ENCODE measurements at places on chromosomes 1 and 21. TPM values are rescaled to one million over a fixed set of nuclear protein-coding genes. Genes with fewer than 3 reads are reported as not detected.
A peak's percentile ranks its signal among the peaks of the same experiment; 100 is the strongest.

The KIF26B gene
- total RNA-seq: 1.7 TPM

The OR2G6 gene
- total RNA-seq: 1.00 TPM

The TSSK3 gene
- 6.1 TPM for total RNA-seq

The CD84 gene
- total RNA-seq: 65.5 TPM

The CACNA1S gene
- total RNA-seq: not detected

The TMCC2 gene
- total RNA-seq: 1.4 TPM

The LY9 gene
- total RNA-seq: 63.6 TPM

GRCh38 chr1:93878501-93878888 lies 511 bp downstream of the DNTTIP2 start:
- H3K4me3 ChIP-seq: peak overlapping the region; percentile 96
- H3K4me1 ChIP-seq: peaks cover 49% of the 10 kb centered on the region
- peak overlapping the region; percentile 97 for H3K27ac ChIP-seq
- peaks cover 52% of the 10 kb centered on the region for H3K36me3 ChIP-seq

GRCh38 chr1:207306603-207307002 lies 14.9 kb upstream of the CD55 start:
- no peak overlapping the region for H3K27ac ChIP-seq
- no peak overlapping the region for H3K4me3 ChIP-seq
- no peaks in the 10 kb centered on the region for H3K27me3 ChIP-seq
- H3K36me3 ChIP-seq: no peaks in the 10 kb centered on the region
- peaks cover 34% of the 10 kb centered on the region for H3K4me1 ChIP-seq

DNA sequence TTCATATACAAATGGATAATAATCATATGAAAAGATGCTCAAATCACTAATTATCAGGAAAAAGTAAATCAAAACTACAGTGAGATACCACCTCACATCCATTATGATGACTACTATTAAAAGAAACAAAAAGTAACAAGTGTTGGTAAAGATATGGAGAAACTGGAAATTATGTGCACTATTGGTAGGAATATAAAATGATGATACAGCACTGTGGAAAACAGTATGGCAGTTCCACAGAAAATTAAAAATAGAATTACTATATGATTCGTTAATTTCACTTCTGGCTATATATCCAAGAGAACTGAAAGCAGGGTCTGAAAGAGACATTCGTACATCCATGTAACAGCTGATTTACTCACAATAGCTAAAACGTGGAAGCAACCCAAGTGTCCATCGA lies 21.1 kb upstream of the ATP1A1 start:
- no peak overlapping the region for H3K4me3 ChIP-seq
- peaks cover 3% of the 10 kb centered on the region for H3K4me1 ChIP-seq
- DNase-seq: no peak
- H3K36me3 ChIP-seq: no peaks in the 10 kb centered on the region
- no peak overlapping the region for H3K27ac ChIP-seq

- peak; percentile 76 for DNase-seq
- H3K27me3 ChIP-seq: no peaks in the 10 kb centered on the region
- no peaks in the 10 kb centered on the region for H3K36me3 ChIP-seq
- H3K4me3 ChIP-seq: no peak overlapping the region
- peaks cover 12% of the 10 kb centered on the region for H3K4me1 ChIP-seq
Measured at GRCh38 chr1:43227143-43227764, 42.5 kb upstream of the TMEM125 start.

DNA sequence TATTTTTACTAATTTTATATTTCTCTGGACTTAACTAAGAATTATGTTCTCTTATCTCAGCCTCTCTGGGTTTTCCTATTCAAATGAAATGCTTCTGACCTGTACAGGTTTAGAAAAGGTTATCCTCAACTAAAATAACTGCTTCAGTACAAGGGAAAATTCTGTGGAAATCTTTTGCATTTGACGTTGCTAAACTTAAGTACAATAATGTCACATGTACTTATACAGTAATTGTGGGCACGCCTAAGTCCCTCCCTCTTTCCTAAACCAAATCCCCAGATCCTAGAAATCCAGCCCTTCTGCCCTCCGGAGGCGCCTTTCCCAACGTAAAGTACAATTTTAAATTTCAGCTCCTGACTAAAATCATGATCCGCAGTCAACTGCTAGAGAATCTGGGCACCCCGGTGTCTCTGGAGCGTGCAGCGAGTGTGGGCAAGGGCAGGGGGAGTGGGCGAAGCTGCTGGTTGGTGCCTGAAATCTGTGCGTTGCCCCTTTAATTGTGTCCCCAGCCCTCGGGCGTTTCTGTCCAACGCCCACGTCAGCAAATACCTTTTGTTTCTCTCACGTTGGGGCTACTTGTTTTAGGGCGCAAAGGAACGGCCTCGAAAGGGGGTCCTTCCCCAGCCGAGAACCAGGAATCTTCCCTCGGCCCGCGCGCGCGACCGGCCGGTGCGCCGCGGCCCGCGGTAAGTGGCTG lies at the start of gene ZBTB8A:
Gene ZBTB8A, plus strand, starts transcription at position 541 of the 697 bp plus-strand sequence. CDS start 53,505 bp downstream, outside the sequence.
- H3K36me3 ChIP-seq: no peaks in the 10 kb centered on the region
- peak within 1 kb of the TSS; percentile 83 for H3K4me3 ChIP-seq
- DNase-seq: peak; percentile 17
- no peak within 1 kb of the TSS for H3K27ac ChIP-seq
- H3K4me1 ChIP-seq: peaks cover 21% of the 10 kb centered on the region

DNA sequence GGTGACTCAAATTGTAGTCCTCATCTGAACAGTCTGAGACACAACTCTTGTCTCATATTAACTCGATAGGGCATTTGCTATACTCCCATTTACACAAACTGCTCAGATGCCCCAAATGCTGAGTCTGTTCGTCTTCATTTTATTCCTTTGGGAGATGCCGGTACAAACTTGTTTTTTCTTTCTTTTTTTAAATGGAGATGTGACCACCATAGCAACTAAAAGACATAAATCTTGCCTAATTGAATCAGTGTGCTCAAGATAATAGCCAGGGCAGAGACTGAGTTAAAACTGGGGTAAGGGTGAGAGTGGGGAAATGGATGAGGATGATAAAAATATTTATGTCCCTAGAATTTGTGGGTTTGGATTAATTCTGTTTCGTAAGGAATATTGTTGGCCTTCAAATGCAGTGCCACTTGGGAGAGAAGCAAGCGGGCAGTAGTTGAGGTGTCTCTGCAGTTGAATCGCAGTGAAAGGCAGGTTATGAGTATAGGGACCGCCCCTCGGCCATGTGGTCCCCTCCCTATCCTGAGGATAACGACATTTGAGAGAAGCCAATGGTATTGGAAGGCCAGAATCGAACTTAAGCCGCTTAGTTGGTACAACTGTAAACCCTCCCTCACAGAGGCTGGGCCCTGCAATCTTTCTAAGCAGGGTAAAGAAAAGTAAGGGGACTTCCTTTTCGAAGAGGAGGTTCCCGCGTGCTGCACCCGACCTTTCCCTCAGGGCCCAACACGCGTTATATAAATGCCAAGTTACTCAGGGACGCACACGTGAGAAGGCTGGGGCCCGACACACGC lies 859 bp upstream of the LRRC8B start:
- peaks cover 31% of the 10 kb centered on the region for H3K4me1 ChIP-seq
- peak overlapping the region; percentile 92 for H3K4me3 ChIP-seq
- DNase-seq: no peak
- no peaks in the 10 kb centered on the region for H3K27me3 ChIP-seq
- peaks cover 6% of the 10 kb centered on the region for H3K36me3 ChIP-seq
- peak overlapping the region; percentile 91 for H3K27ac ChIP-seq

GRCh38 chr1:178498896-178499675 lies 2.3 kb upstream of the CLEC20A start:
- no peak overlapping the region for H3K27ac ChIP-seq
- no peak overlapping the region for H3K4me3 ChIP-seq
- peaks cover 2% of the 10 kb centered on the region for H3K4me1 ChIP-seq
- no peaks in the 10 kb centered on the region for H3K27me3 ChIP-seq

GRCh38 chr21:28253338-28253737 lies 739.3 kb downstream of the LTN1 start:
- no peaks in the 10 kb centered on the region for H3K4me1 ChIP-seq
- DNase-seq: no peak
- no peak overlapping the region for H3K27ac ChIP-seq
- H3K27me3 ChIP-seq: no peaks in the 10 kb centered on the region
- H3K36me3 ChIP-seq: no peaks in the 10 kb centered on the region
- no peak overlapping the region for H3K4me3 ChIP-seq

GRCh38 chr1:156195853-156196252 lies 1.9 kb downstream of the SLC25A44 start:
- H3K27ac ChIP-seq: no peak overlapping the region
- peaks cover 56% of the 10 kb centered on the region for H3K4me1 ChIP-seq
- DNase-seq: no peak
- H3K36me3 ChIP-seq: peaks cover 41% of the 10 kb centered on the region
- no peaks in the 10 kb centered on the region for H3K27me3 ChIP-seq

GRCh38 chr1:96840396-96840795 lies 118.8 kb downstream of the PTBP2 start:
- H3K4me1 ChIP-seq: no peaks in the 10 kb centered on the region
- DNase-seq: no peak
- no peak overlapping the region for H3K27ac ChIP-seq
- H3K4me3 ChIP-seq: no peak overlapping the region
- H3K36me3 ChIP-seq: no peaks in the 10 kb centered on the region

DNA sequence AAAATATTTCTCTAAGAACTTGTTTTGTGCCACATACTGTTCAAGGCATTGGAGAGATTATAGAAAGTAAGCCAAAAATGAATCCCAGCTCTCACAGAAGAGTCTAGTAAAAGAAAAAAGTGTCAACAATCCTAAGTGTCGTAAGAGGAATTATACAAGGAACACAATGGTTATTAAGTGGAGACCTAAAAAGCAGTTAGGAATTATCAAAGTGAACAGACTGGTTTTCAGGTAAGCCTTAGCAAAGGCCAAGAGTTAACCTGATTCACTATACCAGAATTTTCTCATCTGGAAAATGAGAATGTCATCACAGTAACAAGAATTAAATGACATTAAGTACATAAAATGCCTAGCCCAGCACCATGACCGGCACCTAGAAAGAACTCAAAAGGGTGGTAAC lies 15.6 kb downstream of the SERBP1 start:
- no peaks in the 10 kb centered on the region for H3K27me3 ChIP-seq
- H3K4me3 ChIP-seq: no peak overlapping the region
- H3K36me3 ChIP-seq: peaks cover 89% of the 10 kb centered on the region
- no peak overlapping the region for H3K27ac ChIP-seq
- DNase-seq: no peak
- no peaks in the 10 kb centered on the region for H3K4me1 ChIP-seq

DNA sequence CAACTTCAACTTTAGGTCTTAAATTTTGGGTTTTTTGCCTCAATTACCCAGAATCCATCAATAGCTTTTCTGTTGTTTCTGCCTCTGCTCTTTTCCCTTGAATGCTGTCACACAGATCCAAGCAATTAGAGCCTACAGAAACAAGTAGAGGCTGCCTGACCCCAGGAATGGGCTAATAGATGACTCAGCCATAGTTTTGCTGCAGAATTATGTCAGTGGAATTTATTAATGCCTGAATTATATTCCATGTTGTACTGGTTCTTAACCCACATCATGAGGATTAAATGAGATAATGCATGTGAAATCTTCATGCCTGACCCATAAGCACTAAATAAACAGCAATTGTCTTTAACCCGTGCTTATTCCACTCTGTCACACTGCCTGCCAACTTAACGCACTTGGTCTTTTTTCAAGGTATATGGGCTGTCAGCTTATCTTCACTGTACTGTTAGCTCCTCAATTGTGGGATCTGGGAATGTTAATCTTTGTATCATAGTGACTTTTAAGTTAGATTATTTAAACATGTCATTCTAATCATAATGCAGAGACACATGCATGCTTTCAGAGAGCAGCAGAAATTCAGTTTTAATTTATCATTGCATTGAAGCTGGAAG lies 213.3 kb downstream of the ROR1 start:
- no peak overlapping the region for H3K27ac ChIP-seq
- H3K36me3 ChIP-seq: no peaks in the 10 kb centered on the region
- no peaks in the 10 kb centered on the region for H3K27me3 ChIP-seq
- no peaks in the 10 kb centered on the region for H3K4me1 ChIP-seq
- no peak overlapping the region for H3K4me3 ChIP-seq

GRCh38 chr21:41921021-41921420 lies 32.8 kb downstream of the C2CD2 start:
- peak overlapping the region; percentile 20 for H3K27ac ChIP-seq
- no peak overlapping the region for H3K4me3 ChIP-seq
- no peaks in the 10 kb centered on the region for H3K27me3 ChIP-seq
- peaks cover 50% of the 10 kb centered on the region for H3K4me1 ChIP-seq
- DNase-seq: no peak
- H3K36me3 ChIP-seq: peaks cover 19% of the 10 kb centered on the region

Data from activated B cell treated with CpG ODN at 0.5 μM for 24 hours (primary cell).